Type B pancreatic cell (in vitro differentiated cells): ENCODE measurements at places on chromosomes 1 and 21. TPM values are rescaled to one million over a fixed set of nuclear protein-coding genes. Genes with fewer than 3 reads are reported as not detected.

GRCh38 chr1:161848676-161849075, 82.6 kb downstream of the ATF6 start:
- DNase-seq: no peak

DNA sequence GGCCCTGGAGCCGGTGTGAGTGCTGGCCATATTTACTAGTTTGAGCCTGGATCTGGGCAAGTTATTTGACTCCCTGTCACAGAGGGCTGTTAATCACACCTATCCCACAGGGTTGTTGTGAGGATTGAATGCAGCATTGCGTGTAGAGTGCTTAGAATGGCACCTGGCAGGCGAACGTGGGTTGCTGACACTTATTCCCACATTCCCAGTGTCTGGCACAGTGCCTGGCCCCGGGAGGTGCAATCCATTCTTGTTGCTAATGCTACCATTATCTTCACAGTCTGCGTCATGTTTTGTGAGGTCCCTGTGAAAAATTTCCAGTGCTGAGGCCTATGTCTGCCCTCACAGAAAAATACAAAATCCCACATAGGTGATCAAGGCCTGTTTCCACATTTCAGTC, 66.1 kb downstream of the CD2 start:
- no peak for DNase-seq

DNA sequence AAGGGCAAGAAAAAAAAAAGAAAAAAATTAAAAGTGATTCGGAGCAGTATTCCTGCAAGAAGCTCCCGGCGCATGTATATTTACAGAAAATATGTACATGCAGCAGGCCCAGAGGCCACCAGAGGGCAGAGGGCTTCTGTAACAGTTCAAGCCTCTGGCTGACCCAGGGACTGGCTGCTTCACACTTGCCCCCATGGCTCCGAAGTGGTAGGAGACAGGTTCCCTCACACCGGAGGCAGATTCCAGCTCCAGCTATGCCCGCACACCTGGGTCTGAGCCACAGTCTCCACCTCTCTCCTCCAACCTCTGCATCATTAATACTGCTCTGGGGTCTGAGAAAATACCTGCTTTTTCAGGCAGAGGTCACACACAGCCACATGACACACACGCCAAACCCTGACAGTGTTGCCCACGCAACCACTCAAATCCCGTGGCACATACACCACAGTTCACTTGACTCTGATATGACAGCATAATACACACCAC, 2.2 kb upstream of the ARHGAP30 start:
- no peak for DNase-seq

The VHLL gene
- total RNA-seq: 0.48 TPM in 1 of 2 replicates, not detected in the other

GRCh38 chr1:151706464-151707415, 9.9 kb downstream of the CELF3 start:
- DNase-seq: no peak
